ENCODE measurements at places on chromosomes 6 and 20. TPM values are rescaled to one million over a fixed set of nuclear protein-coding genes. Genes with fewer than 3 reads are reported as not detected.

HCRTR2 gene
- not detected for total RNA-seq

RAET1E gene
- total RNA-seq, result not detected

MAVS gene
- 18.0 TPM for total RNA-seq

ZNF391 gene
- total RNA-seq, result 0.38 TPM

RAB44 gene
- total RNA-seq, result under 0.01 TPM

ENPP4 gene
- 1.4 TPM for total RNA-seq

RAET1L gene
- total RNA-seq, result not detected

UBD gene
- 91.9 TPM for total RNA-seq

TXLNB gene
- 0.51 TPM for total RNA-seq

PNLDC1 gene
- total RNA-seq, result not detected

BPIFB1 gene
- not detected for total RNA-seq

BTN2A1 gene
- total RNA-seq, result 7.0 TPM

OR2B6 gene
- not detected for total RNA-seq

ADGB gene
- not detected for total RNA-seq

GLP1R gene
- total RNA-seq, result not detected

LINC00237 gene
- total RNA-seq, result under 0.01 TPM

ZNF133 gene
- 10.9 TPM for total RNA-seq

COX4I2 gene
- total RNA-seq, result not detected

PI16 gene
- not detected for total RNA-seq

PKIB gene
- 0.13 TPM for total RNA-seq

C20orf204 gene
- 6.3 TPM for total RNA-seq
